ENCODE measurements at places on chromosomes 5 and 9.

GRCh38 chr9:114985959-114986501 is 55.6 kb upstream of the TNFSF8 start:
- DNase-seq, result no peak

DNA sequence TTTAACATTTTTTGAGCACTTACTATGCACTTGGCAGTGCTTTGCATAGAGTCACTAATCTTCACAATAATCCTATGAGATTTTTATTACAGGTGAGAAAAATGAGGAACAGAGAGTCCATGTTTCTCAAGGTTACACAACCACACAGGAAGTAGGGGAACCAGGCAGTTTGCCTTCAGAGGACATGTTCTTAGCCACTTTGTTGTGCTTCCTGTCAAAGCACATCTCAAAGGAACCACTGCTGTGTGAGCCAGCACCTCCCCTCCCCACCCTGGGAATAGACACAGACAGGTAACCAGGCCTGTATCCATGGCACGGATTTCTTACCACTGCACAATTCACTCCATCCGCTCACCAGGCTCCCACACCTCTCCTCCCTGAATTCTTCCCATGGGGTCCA is 6.3 kb upstream of the DNAJB5 start:
- no peak for DNase-seq

DNA sequence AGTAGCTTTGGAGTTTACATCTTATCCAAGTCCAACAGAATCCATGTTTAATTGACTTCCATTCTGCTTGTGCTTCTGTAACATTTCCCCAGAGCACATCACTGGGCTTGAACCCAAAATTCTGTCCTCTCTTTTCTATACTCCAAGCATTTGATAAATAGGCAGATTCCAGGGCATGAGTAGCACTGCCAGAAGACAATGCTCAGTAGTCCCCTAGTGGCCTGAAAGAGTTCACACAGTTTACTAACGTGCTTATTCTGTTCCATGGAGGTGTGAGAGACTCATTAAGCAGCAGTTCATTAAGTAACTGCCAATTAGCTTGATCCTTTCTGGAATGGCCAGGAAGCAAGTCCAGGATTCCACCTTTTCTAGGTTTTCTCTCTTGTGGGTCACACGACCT is 9.4 kb upstream of the GABRA6 start:
- DNase-seq, result no peak

GRCh38 chr5:65623482-65623881 is 651 bp downstream of the TRIM23 start:
- no peak for DNase-seq

DNA sequence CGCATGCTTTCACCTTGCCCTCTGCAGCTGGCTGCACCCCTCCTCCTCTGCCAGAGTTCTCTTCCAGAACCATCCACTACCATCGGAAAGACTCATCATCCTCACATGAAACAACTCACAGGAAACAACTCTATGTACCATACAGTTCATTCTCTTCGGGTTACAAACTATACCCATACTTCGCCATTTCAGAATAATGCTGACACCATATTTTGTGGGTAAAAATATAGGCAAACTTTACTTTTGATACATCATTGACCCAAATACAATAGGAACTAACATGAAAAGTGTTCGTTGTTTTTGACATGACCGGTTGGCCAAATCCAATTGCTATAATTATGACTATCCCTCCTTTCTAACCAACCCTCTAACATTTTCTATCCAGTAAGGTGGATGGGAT is 421.0 kb downstream of the SEMA5A start:
- no peak for DNase-seq

DNA sequence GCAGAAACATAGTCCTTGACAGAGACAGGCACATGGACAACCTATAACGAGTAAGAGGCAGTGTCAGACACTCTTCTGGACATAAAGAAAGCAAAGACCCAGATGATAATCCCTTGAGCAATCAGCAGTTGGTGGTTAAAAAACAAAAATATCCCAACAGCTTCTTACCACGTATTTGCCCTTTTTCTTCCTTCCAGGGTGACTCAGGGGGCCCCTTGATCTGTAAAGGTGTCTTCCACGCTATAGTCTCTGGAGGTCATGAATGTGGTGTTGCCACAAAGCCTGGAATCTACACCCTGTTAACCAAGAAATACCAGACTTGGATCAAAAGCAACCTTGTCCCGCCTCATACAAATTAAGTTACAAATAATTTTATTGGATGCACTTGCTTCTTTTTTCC is 9.5 kb downstream of the GZMK start:
- DNase-seq, result no peak

DNA sequence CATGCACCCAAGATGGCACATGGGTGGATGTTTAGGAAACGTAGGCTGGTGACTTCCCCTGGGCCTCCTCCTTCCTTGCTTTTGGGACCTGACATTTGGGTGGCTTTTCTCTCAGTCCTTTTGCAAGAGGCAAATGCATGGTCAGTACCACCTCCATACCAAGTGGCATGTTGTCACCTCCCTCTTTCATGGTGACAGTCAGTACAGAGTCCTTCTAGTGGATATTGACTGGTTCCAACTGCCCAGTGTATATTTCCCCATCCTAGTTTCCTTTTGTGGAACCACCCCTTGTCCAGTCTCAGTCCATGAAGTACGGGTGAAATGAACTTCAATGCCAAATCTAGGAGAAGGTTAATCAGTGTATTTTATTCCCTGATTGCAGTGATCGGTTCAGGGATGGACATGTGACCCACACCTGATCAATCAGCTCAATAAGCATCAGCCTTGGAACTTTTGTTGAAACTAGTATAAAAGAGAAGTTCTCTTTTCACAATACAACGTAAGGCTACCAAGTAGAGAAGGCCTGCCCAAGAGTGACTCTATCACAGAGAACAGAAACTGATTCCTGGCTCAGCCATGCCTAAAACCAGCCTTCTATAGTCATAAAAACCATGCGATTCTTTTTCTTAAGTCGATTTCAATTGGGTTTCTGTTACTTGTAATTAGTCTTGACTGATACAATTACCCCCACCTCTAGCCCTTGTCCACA is 143.4 kb upstream of the KLF9 start:
- DNase-seq, result no peak

DNA sequence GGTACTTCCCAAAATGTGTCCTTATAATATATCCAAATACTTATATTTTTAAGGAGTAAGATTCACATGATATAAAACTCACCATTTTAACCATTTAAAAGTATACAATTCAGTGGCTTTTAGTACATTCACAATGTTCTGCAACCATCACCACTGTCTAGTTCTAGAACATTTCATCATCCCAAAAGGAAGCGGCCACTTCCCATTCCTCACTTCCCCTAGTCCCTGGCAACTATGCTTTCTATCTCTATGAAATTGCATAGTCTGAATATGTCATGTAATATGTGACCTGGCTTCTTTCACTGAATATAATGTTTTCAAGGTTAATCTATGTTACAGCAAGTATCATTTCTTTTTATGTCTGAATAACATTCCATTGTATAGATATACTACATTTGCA is 615.1 kb upstream of the SGCD start:
- DNase-seq, result no peak

DNA sequence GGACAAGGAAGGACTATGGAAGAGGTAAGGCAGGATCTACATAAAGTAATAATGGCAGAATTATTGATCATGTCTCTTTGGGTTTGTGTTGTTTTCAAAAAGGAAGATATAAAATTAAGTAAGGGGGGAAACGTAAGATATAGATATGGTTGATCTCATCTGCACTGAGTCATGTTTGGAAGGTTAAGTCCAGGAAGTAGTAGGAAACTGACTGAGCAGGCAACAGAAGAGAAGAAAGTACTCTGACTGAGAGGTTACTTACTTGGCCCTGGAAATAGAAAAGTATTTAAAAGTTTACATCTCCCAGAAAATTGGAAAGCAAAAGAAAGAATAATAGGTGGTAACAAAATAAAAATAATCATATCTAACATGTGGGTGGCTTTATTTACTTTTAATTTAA is 405.3 kb upstream of the RGMB start:
- no peak for DNase-seq

DNA sequence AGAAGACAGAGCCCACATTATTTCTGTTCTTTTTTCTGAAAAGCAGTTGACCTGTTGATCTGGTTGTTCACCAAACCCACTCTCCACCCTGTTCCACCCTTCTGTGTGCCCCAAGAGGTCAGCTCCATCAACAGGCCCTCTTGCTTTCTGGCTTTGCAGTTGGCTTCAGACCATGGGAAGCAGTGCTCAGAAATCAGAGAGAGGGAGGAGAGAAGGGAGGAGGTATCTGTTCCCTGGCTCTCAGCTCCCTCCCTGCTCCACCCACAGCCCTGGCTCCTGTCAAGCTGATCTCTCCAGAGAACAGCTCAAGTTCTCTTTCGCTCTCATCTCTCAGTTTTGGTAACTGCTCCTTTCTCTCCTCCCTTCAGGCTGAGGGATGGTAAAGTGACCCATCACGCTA is 144.2 kb upstream of the RAI14 start:
- DNase-seq, result no peak

DNA sequence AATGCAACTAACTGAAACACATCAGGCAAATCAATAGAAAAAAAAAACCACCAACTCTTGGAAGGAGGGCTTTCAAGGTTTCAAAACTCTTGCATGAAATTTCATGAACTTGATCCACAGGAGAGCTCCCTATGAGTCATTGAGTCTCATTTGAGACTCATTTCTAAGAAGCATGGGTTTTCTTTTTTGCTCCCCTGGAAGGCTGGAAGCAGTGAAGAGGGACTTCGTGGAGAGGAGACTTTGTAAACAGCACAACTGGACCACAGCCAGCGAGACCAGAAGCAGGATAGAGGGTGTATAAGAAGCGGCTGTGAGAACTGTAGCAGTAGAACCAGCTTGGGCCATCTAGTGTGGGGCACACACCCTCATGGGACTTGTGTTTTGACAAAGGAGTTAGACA is 41.2 kb upstream of the RAPGEF1 start:
- no peak for DNase-seq

GRCh38 chr9:698954-699353 is 142.5 kb upstream of the DMRT1 start:
- no peak for DNase-seq

Data from stimulated activated CD8-positive, alpha-beta memory T cell treated with anti-CD3 and anti-CD28 coated beads, Interleukin-2, amount 100 ng/mL, for 48 hours (primary cell).